NCI-H2171 (cell line): ENCODE measurements at places on chromosomes 5 and 9.

GRCh38 chr5:63097286-63097685 is 518.7 kb downstream of the LRRC70 start:
- no peak for DNase-seq

GRCh38 chr9:136971746-136972145 is 5.6 kb upstream of the PTGDS start:
- no peak for DNase-seq

GRCh38 chr5:165201771-165202518 is 1696.5 kb downstream of the MAT2B start:
- DNase-seq: no peak

- DNase-seq: no peak
Measured at GRCh38 chr5:150266871-150267291, 22.7 kb downstream of the CAMK2A start.
